Cortex of kidney (tissue), 1 donor: ENCODE measurements at places on chromosomes 1 and 21.

- no peak for DNase-seq
These were observed 6.6 kb upstream of the STUM start for GRCh38 chr1:226541631-226542622.

DNA sequence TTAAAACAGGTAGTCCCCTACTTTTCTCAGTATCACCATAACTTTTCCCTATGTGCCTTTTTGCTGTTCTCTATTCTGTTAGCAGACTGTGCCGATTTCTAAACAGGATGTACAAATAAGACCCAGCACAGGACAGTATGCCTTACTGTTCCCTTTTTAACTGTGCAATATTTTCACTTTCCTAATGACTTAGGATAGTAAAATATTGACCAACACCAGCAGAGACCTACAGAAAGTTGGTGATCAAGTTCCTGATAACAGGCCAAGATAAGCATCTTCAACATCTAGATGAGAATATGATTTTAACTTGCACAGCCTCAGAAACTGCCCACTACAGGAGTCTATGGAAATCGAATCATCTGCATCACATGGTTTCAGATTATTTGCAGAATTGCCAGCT, 42.0 kb downstream of the ADSS2 start:
- no peak for DNase-seq

GRCh38 chr1:247212012-247212411, 40.2 kb upstream of the ZNF124 start:
- DNase-seq = no peak

DNA sequence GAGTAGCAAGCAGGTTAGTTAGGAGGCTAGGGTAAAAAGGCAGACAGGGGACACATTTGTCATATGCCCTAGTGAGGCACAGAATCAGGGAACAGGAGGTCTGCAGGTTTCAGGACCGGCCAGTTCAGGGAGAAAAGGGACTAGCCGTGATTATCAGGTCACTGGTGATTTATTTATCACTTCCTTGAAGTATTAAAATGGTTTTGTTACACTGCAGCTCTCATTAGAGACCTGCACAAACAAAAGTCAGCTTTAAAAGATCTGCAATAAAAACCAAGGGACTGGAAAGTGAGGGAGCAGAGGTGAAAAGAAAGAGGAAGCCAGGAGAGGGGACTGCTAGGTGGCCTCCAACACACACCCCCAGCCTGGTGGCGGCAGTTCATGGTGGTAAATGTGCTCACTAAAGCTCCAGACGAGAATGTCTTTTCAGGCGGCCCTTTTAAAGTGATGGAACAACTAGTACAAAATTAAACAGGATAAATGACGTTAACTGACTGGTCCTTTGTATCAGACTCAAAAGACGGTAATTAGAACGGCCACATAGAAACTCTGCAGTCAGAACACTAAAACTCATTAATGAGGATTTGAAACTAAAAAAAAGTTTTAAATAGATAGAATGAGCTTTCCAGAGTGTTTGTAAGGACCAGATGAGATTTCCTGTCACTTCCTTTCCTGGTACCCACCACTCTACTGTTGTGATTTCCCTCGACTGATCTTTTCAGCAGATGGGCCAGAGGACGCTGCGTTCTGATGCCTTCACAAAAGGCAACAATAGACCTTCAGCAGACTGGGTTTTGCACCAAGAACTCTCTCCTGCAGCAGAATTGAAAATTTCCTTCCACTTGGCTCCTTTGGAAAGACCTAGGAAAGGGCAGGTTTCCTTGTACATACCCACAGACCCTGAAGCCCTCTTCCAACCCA, 136.8 kb downstream of the NTPCR start:
- no peak for DNase-seq

- DNase-seq = no peak
These were observed 20.8 kb upstream of the PDZK1IP1 start for GRCh38 chr1:47210666-47211065.

GRCh38 chr1:207069858-207070506, 16.9 kb downstream of the PFKFB2 start:
- no peak for DNase-seq

DNA sequence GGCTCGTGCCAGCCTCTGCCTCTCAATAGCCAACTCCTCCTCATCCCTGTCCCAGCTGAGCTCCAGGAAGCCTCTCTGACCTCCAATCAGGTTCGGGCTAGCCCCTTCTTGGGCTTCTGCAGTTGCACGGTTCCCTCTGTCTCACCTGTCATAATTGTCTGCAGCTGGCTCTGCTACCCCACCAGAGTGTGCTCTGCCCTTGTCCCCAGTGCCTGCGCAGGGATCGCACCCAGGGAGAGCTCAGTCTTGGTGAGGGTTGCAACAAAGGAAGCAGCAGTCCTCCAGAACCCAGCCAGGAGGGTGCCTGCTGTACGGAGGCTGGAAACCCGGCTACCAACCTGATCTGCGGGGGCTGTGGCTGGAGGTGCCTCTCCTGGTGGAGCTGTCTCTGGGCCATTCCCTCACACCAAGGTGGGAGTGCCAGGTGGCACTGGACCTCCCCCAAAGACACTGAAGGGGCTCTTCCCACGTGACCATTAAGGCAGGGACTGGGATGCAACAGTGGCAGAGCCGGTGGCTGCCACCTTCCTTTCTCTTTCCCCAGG, 63.5 kb upstream of the DMRTB1 start:
- no peak for DNase-seq

- DNase-seq = no peak
These were observed 27.1 kb downstream of the CAMK1G start for GRCh38 chr1:209610631-209610905.

DNA sequence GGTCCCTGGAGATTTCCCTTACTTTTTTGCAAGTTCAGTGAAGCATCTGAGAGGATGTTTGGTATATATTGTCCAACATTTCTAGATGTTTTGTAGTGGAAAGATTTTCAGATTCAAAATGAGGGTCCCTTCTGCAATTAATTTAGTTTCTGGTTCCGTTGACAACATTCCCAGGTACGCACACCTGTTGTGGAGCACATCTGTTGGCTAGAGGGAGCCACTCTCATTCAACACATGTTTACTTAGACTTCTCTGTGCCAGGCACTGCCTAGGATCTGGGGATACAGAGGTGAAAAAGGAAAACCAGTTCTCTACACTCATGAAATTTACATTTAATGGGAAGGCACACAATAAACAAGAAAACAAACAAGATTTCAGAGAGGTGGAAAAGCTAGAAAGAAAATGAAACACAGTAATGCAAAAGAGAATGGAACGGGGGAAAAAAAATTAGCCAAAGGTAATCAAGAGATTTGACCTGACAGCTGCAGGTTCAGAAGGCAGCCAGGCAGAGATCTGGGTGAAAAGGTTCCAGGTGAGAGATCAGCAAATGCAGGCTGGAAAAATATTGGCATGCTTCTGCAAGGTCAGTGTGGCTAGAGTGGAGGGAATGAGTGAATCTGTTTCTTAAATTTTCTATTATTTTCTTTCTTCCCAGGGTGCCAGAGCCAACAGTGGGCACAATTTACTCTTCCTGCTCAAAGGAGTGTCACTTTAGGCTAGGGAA, 48.4 kb upstream of the KAZN start:
- DNase-seq = no peak

GRCh38 chr1:206737729-206738201, 32.8 kb upstream of the IL19 start:
- no peak for DNase-seq

GRCh38 chr1:30834253-30834652, 74.3 kb downstream of the SDC3 start:
- no peak for DNase-seq

- no peak for DNase-seq
These were observed 243.0 kb upstream of the MAP1LC3C start for GRCh38 chr1:242241936-242242335.

- no peak for DNase-seq
These were observed 9.8 kb upstream of the IRF2BP2 start for GRCh38 chr1:234619794-234620247.

DNA sequence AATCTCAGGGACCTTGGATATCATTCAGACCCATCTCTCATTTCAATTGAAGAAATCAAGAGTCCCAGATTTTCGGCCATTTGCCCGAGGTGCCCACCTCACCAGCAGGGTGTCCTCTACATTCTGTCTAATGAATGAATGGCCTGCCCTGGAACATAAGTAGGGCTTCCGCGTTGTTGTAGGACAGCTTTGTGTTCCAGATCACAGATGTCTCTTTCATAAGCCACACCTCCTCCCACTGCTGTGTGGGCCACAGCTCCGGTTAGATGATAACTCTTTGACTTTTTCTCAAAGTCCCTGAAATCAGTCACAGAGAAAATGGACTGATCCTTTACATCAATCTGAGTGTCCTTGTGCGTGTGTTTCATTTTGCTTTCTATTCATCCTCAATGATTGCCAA, 144.4 kb downstream of the RGS7 start:
- no peak for DNase-seq

DNA sequence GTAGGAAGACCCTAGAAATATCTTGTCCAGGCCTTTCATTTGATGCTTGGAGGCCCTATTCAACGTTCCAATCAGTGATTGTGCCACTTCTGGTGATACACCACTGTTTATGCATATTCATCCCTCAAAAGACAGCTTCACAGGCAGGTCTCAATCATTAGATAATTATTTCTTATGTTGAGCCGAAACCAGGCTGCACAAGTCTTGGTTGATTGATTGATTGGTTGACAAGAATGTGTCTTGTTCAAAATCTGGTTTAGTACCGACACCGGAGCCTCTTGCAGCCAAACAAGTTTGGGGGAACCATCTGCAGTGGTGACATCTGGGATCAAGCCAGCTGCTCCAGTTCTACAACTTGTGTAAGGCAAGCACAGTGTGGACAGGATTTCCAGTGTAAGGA, 20.1 kb downstream of the C8A start:
- DNase-seq = no peak

- no peak for DNase-seq
These were observed 11.5 kb downstream of the SLC45A1 start for GRCh38 chr1:8329439-8329838.

DNA sequence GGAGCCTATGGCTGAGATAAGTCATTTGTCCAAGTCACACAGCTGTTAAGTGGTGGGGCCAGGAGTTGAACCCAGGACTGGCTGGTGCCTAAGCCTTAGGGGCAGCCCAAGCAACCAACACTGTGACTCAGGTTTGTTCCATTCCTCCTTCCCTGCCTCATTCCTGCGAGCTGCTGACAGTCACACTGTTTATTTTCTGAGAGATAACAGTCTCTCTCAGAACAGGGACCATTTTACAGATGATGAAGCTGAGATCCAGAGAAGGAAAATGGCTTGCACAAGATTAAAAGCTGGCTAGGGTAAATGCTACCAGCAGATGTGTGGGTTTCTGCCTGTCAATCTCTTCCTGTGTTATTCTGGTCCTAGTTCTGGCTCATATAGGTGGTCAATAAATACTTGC, 24.3 kb upstream of the TCEA3 start:
- no peak for DNase-seq

DNA sequence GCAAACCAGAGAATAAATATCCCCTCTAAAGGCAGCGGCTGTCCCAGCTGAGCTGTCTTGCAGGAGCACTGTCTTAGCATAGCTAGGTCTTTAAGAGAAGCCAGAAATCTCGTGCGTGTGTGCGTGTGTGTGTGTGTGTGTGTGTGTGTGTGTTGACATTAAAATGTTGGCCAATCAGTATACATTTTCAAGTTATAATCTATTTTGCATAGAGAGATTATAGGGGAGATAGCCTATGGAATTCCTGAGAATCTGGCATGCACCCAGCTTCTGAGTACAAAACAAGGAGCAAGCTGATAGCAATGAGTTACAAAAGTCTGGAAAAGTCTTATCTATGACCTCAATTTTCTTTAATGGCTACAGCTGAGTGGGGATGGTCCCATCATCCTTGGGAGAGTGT, 17.7 kb downstream of the METTL13 start:
- no peak for DNase-seq

DNA sequence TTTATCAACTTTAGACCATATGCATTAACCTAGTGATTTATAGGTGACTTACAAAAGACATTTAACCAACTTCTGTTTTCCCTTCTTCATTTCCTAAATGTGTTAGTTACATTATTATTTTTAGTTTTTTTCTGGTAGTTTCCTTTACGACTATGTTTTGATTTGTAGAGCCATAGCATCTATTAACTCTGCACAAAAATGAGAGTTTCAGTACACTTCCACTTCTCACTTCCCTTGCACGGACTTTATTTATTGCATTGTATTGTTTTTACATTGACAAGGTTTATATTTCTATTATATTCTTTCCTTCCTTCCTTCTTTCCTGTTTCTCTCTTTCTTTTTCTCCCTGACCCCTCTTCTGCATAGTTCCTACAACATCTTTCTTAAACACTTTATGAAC, 14.7 kb downstream of the PKN2 start:
- DNase-seq = no peak

DNA sequence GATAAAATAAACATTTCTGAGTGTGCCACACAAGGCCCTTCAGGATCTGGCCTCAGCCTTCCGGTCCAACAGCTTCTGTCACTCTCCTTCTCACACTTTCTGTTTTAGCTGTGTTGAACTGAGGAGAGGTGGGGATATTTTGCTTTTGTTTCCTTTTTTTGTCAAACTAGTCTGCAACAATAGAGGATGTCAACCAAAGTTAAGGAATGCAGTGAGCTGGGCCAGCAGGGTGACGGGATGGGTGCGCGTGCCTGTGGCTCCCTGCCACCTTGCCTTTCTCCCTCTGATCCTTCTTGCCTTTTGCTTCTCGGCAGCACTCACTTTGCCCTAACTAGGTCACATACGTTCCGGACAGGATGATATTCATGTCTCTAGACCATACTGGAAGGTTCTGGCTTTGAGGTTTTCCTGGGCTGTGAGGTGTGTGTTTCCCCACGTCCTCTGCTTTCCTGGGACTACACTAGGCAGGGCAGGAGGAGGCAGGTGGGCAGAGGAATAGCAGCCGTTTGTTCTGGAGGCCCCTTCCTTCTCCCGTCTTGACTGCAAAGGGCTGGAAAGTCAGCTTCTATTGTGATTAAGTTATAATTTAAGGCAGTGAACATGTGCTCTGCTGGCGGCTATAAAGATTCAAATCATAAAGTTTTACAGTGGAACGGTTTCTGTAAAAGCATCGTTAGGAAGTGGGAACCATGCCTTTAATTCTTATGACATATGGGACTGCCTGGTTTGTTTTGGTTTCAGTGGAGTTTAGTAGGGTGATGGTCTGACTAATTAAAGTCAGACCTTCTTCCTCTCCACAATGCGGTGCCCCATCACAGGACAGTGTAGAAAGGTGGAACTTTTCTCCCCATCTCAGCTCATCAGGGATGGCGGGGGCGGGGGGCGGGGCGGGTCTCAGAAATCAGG, 67.8 kb downstream of the RNF220 start:
- DNase-seq = no peak
